Activated CD4-positive, alpha-beta T cell treated with anti-CD3 and anti-CD28 coated beads, Interleukin-10, Interleukin-2, amounts not matched to agents 100 ng/mL and 50 ng/mL, durations not matched to agents 16 hours and 8 hours (primary cell): ENCODE measurements at places on chromosomes 3 and 15.

DNA sequence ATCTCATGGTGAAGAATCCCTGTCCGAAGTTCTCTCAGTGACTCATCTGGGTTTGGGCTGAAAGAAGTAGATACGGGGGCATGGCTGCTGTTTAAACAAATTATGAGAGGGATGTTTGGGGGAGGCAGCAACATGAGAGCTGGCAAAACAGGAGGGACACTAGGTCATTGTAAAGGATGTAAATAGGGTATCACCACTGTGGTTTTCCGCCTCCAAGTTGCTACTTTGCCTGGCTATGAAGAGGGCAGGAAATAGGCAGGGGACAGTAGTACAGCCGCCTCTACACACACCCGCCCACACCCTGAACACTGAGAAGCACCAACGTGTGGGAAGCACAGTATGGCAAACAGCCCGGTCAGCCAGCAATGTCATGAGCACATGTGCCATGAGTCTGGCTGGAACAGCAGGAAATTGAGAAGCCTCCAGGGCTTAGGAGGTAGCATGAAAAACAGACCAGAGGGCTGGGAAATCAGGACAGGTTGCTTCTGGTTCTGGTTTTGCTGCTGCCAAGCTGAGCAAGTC lies 17.1 kb downstream of the HEXA start:
- no peak for DNase-seq

- no peak for DNase-seq
These were observed 322.3 kb downstream of the PLCL2 start for GRCh38 chr3:17207019-17207418.

GRCh38 chr3:79361748-79362378 lies 405.9 kb downstream of the ROBO1 start:
- peak; percentile 27 for DNase-seq

- DNase-seq = peak; percentile 34
These were observed 23.6 kb downstream of the CCR1 start for GRCh38 chr3:46184469-46184868.

- no peak for DNase-seq
These were observed 19.0 kb upstream of the ARHGEF26 start for GRCh38 chr3:154102225-154102624.

DNA sequence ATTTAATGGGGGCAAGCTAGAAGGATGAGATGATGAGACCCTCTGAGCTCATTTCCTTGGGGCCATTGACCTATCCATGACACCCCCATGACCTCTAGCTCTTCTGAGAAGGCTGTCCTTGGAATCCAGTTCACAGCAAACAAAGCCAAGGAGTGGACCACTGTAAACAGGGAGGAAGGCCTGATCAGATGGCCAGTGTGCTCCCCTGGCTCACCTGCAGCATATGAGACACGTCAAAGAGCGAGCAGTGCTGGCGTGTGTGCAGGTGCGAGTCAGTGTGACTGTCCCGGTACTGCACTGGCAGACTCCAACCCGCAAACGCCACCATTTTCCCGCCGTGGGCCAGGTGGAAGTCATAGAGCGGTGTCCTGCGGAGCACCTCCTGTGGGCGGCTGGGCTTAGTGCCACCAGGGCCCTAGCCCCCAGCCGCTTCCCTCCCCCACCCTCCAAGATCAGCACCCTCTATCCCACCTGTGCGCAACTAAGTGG lies 339 bp downstream of the AMT start:
- no peak for DNase-seq

- peak; percentile 68 for DNase-seq
These were observed 42.9 kb upstream of the PLCL2 start for GRCh38 chr3:16841904-16842271.

- no peak for DNase-seq
These were observed 59.9 kb downstream of the SMAD6 start for GRCh38 chr15:66761726-66762595.

- DNase-seq = no peak
These were observed 153.7 kb downstream of the ANO10 start for GRCh38 chr3:43468133-43468532.

- no peak for DNase-seq
These were observed 14.2 kb upstream of the IQSEC1 start for GRCh38 chr3:13087320-13087990.

DNA sequence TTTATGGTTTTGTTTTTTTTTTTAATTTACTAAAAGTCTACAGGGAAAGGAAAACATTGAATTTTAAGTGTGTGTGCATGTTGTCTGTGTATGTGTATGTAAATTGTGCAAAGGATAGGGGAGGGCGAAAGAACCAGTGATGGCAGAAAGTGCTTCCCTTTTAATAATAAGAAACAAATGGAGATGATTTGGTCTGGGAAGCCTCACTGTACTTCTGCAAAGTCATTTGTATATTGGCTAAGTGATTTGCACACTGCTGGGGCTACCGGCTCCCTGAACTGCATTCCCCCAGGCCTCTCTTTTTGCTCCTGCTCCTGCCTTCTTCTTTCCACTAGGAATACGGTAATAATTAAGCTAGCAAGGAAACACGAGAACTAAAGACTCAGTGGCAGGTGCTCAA lies 101.2 kb downstream of the CD47 start:
- DNase-seq = no peak

- DNase-seq = no peak
These were observed 106.5 kb downstream of the NR2E3 start for GRCh38 chr15:71916834-71917233.

DNA sequence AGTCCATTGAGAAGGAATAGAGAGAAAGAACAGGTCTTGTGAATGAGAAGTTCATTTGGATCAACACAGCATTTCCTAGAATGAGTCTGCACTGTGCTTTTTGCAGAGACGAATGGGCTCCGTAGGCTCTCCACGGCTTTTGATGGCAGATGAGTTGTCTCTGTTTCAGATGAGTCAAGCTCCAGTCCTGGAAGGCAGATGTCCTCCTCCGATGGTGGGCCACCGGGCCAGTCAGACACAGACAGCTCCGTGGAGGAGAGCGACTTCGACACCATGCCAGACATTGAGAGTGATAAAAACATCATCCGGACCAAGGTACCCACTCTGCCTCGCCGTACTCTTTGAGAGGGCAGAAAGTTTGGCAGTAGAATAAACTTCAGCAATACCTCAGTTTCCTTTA lies 70.5 kb downstream of the SIDT1 start:
- no peak for DNase-seq

GRCh38 chr3:155785662-155786295 lies 20.3 kb downstream of the C3orf33 start:
- DNase-seq = no peak

DNA sequence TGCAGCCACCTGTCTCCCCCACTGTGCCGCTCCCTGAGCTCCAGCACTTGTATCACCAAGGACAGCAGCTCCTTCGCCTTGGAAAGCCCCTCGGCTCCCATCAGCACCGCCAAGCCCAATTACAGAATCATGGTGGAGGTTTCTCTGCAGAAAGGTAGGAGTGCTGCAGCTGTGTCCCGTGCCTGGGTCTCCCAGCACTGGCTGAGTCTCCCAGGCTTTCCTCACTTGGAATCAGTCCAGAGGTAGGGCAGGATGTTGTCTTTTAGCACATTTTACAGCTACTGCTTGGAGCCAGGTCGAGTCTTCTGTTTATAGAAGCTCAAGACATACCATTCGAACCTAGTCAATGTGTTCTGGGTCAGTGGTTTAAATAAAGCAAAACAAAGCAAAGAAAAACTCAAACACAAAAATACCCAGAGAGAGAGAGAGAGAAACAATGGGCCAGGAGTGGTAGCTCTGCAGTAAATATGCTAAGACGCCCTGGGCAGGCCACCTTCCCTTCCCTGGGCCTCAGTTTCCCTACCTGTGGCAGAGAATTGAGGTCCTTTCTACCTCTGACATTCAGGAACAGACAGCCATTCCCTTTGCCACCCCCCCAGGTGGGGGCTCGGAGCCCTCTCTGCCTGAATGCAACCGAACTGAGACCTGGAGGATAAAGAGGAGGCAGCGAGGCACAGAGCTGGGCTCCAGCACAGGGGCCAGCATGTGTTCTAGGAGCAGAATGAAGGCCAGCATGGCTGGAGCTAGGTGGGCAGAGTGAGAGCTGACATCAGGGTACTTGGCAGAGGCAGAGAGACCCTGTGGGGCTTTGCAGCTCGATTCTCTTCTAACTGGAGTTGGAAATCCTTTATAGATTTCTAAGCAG lies 44.1 kb downstream of the STARD5 start:
- DNase-seq = no peak

GRCh38 chr3:150074277-150074676 lies 103.6 kb upstream of the PFN2 start:
- DNase-seq = no peak

GRCh38 chr3:155435821-155436220 lies 142.3 kb upstream of the STRIT1 start:
- DNase-seq = no peak

- DNase-seq = no peak
These were observed 56.9 kb upstream of the FGD5 start for GRCh38 chr3:14761866-14762265.

DNA sequence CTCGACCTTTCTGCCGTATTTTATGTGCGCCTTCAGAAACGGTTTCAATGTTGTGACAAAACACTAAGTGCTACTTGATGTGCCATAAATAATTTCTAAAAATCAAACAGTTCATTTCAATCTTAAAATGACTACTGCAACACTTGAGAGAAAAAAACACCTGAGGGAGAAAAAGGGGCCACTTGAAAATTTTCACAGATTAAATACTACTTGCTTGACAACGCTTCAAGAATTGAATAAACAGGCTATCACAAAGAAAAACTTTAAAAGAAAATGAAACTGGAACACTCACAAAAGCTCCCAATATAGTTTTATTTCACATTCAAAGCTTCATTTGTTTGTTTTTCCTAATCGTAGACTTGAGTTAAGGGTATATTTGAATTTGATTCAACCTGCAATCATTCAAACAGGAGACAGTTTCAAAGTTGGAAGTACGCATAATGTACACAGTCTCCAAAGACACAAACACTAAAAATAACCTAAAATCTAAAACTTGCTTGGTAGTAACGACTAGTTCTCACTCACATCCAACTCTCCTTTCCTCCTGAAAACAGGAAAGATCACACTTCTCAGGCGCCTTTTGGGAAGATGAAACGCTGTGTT lies 380.7 kb downstream of the ERC2 start:
- DNase-seq = no peak

DNA sequence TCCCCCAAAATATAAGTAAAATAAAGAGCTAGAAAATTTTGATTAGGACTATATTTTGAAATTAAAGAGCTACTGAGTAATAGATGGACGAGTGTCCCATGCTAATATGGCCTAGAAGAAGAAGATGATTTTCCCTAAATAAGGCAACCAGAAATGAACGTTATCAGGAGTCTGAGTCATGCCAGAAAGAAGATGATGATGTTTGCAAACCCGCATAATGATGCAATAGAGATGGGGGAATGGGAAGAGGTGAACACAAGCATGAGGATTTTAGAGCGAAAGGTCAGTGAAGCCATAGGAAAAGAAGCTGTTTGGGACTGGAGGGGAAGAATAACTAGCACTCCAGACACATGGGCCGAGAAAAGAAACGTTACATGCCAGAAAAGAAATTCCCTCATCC lies 71.7 kb downstream of the FGF12 start:
- no peak for DNase-seq

GRCh38 chr3:53320697-53321096 lies 26.6 kb downstream of the DCP1A start:
- no peak for DNase-seq

- DNase-seq = no peak
These were observed 153.4 kb downstream of the ERC2 start for GRCh38 chr3:56314842-56315241.

DNA sequence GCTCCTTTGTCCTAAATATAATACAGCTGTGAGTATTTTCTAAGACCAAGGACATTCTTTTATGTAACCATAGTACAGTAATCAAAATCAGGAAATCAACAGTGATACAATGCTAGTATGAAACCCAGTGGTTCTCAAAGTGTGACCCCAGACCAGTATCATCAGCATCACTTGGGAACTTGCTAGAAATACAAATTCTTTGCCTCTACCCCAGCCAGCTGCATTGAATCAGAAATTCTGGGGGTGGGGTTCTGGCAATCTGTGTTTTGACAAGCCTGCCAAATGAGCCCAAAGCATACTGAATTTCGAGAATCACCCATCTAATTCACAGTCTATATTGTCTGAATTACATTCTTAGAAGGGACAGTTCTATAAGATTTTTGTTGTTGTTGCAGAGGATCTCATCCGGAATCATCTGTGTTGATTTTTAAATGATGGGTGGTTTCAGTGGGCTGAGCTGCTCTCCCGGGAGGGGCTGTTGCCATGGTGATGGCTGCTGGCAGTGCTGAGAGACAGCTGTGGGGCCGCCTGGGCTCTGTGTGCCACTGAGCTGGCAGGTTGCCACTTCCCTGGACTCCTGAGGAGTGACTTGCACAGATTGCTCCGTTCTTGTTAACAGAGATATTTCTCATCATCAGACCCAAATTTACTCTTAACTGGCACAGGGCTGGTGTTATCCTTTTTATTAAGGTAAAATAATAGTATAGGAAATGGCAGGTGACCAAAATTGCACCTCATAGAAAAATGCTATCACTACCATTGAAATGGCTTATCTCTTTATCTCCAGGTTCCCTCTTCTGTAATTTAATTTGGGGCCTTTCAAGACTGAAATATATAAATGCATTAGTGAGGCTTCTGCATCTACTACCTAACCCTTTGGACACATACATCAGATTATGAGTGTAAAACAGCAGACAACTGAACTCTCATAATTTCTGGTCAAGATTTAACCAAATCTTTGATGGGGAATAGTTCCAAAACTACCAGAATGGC lies 56.5 kb downstream of the NEK11 start:
- DNase-seq = no peak

DNA sequence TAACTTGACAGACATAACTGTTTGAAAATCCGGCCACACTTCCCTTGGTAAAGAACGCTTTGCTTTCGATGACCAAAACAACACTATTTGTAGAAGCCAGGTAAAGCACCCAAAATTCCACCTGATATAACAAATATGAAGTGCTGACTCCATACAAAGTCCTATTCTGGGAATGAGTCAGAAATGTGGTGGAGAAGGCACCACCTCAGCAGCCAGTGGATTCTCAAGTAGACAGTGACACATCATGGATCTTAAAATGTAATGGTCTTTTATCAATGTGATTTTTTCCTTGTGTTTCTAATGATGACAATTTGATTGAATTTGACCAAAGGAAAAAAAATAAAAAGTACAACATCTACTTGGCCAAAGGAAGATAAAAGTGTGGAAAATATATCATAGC lies 135.0 kb upstream of the WNT5A start:
- no peak for DNase-seq

DNA sequence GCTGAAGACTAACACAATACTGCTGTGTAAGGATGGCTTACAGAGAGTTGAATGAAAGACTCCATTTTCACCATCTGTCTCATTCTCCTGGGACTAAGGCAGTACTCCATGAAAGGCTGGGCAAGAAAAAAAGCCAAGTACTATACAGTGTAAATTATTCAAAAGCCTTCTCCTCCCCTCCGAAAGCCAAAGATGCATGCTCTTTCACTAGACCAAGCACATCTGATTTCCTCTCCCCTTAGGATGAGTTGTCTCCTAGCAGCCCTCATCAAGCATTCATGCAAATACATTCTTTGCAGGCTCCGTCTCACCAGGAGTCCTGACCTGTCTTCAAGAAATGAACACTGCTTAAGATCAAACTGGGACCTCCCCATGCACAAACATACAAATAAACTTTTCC lies 133.5 kb upstream of the THBS1 start:
- DNase-seq = no peak

GRCh38 chr3:176247191-176247590 lies 950.1 kb downstream of the TBL1XR1 start:
- no peak for DNase-seq

GRCh38 chr15:95522533-95522932 lies 808.0 kb upstream of the NR2F2 start:
- no peak for DNase-seq

GRCh38 chr3:169591159-169591951 lies 72.2 kb downstream of the MECOM start:
- no peak for DNase-seq
